GOT3 (cell line): ENCODE measurements at places on chromosomes 3 and 15.

GRCh38 chr15:68693071-68693470, 114.3 kb downstream of the CORO2B start:
- no peak for DNase-seq

DNA sequence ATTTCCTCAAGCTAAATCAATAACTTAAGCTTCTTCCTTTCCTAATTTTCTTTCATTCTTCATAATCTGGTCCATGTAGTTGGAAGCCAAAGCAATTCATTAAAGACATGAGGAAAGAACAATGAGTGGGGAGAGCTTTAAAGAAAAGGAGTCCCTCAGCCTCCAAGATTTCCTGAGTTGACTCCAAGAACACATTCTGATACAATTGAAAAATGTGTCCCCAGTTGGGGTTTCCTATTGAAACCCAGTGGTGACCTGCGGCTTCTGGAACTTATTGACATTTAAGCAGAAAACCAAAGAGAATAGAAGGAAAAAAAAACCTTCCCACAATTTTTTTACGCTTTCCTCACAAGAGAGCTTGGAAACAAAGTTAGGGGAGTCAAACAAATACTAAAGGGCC, 37.0 kb downstream of the ATP8B4 start:
- no peak for DNase-seq

- DNase-seq = no peak
These were observed 129.5 kb downstream of the ST8SIA2 start for GRCh38 chr15:92523176-92523575.

DNA sequence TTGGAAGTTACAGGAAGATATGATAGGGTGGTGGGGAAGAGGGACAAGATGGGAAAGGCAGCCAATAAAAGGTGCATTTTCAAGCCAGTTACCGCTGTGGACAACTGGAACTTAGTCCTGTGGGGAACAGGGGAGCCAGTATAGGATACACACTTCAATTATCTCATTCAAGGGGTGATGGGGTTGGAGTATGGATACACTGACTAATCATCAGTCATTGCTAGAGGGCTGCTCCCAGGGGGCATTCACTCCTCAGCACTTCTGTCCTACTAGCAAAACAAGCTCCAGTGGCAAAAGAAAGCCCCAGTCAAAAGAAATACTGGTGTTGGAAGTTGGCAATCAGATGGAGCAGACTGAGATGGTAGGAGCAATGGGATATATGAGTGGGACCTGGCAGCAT, 183.4 kb upstream of the GADL1 start:
- DNase-seq = no peak

DNA sequence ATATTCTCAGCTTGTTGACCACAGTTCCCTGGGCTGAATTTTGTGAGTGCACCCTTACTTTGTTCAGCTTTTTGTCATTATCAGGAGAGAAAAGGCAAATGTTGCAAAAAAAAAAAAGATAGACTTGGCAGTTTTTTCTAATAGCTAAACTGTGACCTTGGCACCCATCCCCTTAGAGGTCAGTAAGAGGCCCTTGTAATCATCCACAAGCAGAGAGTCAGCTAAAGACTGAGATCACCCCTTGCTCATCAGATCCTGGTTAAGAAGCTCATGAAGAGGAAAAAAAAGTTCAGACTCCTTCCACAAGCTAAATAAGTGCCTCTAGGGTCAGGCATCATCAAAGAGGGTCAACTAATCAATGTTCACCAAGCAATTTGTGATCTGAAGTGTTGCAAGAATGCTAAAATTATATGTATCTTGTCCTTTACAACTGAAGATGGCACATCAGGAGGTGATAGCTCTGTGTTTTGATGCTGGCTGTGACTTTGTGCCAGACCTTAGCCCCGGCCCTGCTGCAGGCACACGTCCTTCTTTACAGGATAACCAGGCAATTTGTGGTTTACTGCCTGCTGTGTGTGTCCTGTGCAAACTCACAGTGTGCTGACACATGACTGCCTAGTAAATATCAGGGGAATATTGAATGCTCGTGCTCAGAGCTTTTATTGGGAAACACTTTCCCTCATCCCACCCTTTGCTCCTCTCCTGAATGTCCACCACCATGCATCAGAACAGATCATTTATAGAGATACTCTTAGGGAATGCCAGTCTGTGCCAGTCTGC, 262.9 kb downstream of the IL5RA start:
- DNase-seq = no peak

- no peak for DNase-seq
These were observed 45.6 kb upstream of the PRICKLE2 start for GRCh38 chr3:64270866-64271260.

DNA sequence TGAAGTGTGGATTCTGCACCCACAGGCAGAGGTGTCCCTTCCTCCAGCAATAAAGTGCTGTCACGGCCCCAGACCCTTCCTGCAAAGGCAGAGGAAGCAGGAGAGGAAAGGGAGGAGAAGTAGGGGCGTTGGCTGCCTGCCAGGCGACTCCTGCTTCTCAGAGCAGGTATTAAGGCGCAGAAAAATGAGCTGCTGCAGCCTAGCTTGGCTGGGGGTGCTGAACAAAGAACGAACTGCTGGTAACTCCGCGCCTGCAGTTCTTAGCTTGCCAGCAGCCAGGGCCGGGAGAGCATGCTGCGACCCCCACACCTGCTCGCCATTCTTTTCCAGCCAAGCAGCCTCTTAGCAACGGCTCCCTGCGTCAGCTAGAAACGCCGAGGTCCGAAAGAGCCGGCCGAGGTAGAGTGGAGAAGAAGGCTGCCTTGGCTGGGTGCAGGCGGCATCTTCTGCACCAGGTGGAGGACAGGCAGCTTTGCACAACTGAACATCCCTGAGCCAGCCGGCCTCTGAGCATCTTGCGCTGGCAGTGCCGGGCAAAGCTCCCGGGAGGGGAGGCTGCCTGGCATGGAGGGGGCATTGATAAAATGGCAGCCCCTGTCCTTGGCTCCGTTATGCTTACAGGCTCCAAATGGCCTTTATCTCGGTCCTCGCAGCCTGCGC, 296.0 kb downstream of the MEX3B start:
- no peak for DNase-seq

DNA sequence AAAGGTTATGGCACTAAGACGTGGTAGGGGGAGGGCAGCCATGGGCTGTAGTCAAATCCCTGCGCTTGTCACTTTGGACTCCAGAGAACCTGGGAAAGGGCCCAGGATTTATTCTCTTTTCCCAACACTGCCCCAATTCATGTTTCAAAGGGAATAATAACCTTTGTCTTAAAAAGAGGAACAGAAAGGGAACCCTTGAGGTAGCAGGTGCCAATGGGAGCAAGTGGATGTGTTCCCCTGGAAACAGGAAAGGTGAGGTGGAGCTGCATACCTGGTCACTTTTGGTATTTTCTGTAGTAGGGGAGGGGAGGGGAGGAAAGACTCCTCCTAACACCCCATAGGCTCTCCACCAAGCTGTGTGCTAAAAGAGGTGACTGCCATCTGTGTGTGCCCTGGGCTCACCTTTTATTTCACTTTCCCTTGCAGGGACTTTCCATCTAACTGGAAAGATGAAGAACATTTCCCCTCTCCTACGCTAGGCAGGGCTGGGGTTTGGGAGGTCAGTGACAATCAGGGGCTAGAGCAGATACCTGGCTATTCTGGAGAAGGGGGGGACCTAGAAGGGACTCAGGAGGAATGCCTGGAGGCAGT, 6.1 kb upstream of the CHST14 start:
- no peak for DNase-seq

- DNase-seq = peak; percentile 15
These were observed 10.9 kb downstream of the SMAD3 start for GRCh38 chr15:67076147-67076843.

GRCh38 chr3:185356499-185356898, 6.4 kb upstream of the MAP3K13 start:
- DNase-seq = no peak
